ENCODE measurements at places on chromosomes 4 and X. TPM values are rescaled to one million over a fixed set of nuclear protein-coding genes. Genes with fewer than 3 reads are reported as not detected.

The HEPH gene
- total RNA-seq, result 38.8 TPM

The CCSER1 gene
- 8.9 TPM for total RNA-seq

The USP27X gene
- total RNA-seq, result not detected

The ABHD18 gene
- 3.5 TPM for total RNA-seq

The CENPI gene
- total RNA-seq, result not detected

The MAGED4B gene
- total RNA-seq, result 9.8 TPM

The F8A2 gene
- total RNA-seq, result not detected

The LARP1B gene
- 8.6 TPM for total RNA-seq

The ATP8A1 gene
- 11.4 TPM for total RNA-seq

The FAM184B gene
- total RNA-seq, result not detected

The DEFB131A gene
- total RNA-seq, result not detected

The PLS3 gene
- total RNA-seq, result 155 TPM

The GRIA2 gene
- 3.0 TPM for total RNA-seq

The SSX4B gene
- not detected for total RNA-seq

The NAA11 gene
- not detected for total RNA-seq

The FAM149A gene
- 13.9 TPM for total RNA-seq

The PRICKLE3 gene
- total RNA-seq, result 25.3 TPM

The FHIP1A gene
- not detected for total RNA-seq

The CT45A9 gene
- not detected for total RNA-seq

The NHSL2 gene
- total RNA-seq, result 58.1 TPM

The ZMAT1 gene
- 0.96 TPM for total RNA-seq

The LINC00632 gene
- total RNA-seq, result 93.2 TPM

The CT45A1 gene
- total RNA-seq, result not detected

The LDB2 gene
- total RNA-seq, result 137 TPM

The TREX2 gene
- total RNA-seq, result 0.21 TPM

The STK32B gene
- total RNA-seq, result 2.3 TPM

The ZNF41 gene
- total RNA-seq, result 2.7 TPM

The ESX1 gene
- not detected for total RNA-seq

The TKTL2 gene
- not detected for total RNA-seq

The SRPX2 gene
- total RNA-seq, result 25.0 TPM

The TLL1 gene
- 7.8 TPM for total RNA-seq

The TIMM17B gene
- 15.3 TPM for total RNA-seq
